Sigmoid colon (tissue), 7 donors: ENCODE measurements at places on chromosomes 6 and 20. TPM values are rescaled to one million over a fixed set of nuclear protein-coding genes. Genes with fewer than 3 reads are reported as not detected.

GRCh38 chr6:32226434-32226833, 2.6 kb upstream of the NOTCH4 start:
- DNase-seq = no peak

GRCh38 chr6:51028276-51028675, 209.6 kb downstream of the TFAP2B start:
- DNase-seq = no peak

DNA sequence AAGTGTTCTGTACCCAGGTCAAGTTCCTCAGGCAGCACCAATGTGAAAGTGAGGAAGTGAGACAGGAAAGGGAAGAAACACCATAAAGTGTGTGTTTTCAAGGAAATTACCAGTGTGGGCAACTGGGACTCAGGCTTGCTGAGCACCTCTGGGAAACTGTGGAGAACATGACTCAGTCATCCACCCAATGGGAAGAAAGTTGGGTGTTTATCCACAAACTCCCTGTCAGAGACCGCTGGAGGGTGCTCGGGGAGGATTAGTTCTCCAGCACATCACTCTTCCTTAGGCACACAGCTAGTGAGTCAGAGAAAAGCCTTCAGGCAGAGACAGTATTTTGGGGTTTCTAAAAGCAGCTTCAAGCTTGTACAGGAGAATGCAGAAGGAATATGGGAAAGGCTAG, 93.6 kb downstream of the PCSK2 start:
- DNase-seq = no peak

DNA sequence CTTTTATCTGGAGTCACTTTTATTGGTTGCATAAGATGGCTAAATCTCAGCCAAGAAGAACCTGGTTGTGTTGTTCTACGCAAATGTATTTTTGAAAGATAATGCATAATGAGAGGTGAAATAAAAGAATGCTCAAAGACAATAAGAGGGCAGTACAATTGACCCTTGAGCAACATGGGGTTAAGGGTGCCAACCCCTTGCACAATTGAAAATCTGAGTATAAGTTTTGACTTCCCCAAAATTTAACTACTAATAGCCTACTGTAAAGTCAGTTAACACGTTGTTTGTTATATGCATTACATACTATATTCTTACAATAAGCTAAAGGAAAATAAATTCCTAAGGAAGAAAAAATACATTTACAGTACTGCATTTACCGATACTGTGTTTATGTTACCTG, 5.9 kb downstream of the RNF146 start:
- DNase-seq = no peak

- DNase-seq = peak; percentile 89
Observed at GRCh38 chr20:45407067-45407745, 883 bp upstream of the DBNDD2 start.

- DNase-seq = no peak
Observed at GRCh38 chr6:19024737-19025136, 637.6 kb downstream of the RNF144B start.

DNA sequence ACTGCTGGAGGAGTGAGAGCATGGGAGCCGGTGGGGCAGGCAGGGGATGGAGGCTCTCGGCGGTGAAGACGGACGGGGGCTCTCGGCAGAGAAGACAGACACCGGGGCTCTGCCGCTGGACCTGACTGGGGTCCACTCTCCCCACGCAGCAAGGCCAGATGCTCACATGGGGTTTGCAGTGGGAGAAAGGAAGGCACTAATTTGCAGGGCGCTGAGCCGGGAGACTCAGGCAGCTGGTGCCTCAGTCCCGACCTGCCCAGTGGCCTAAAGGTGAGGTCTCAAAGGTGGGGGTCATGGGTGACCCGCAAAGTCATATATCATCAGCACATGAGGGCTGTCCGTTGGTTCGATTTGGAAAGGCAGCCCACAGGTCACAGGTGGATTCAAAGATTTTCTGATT, 187.3 kb downstream of the ERMARD start:
- DNase-seq = no peak

DNA sequence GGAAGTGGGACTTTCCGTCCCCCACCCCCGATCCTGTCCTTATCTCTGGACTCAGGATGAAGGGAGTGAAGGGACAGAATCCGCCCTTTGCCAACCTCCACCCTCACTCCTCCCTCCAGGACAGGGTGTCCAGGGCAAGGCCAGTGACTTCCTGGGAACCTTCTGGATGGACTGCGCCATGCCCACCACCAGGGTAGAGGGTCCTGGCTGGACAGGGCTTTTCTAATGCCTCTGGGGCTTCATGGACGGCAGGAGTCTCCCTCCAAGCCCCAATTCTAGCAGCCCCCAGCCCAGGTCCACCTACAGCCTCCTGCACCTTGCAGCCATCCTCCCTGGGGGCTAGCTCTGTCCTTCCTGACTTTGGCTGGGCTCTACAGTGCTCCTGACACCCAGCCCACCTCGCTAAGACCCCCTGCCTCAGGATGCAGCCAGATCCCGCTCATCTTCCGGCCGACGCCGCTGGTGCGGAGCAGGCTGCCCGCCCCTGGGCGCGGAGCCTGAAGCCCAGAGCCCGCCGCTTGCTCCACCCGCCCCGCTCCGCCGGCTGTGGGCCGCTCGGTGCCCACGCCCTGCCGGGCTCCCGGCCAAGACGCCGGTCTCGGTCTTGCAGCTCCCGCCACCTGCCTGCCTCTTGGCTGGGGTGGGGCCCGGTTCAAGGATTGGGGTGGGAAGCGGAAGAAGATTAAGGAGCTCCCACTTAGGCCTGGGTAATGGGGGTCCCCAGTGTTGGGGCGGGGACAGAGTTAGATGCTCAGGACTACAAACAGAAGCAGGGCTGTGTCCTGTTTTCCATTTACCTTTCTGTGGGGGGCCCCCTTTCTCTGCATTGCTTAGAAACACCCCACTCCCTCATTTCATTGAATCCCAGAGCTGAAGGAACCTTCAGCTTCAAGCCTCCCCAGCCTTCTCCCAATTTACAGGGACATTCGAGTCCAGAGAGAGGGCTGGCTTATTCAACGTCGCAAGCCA, 72.8 kb downstream of the MDGA1 start:
- no peak for DNase-seq

DNA sequence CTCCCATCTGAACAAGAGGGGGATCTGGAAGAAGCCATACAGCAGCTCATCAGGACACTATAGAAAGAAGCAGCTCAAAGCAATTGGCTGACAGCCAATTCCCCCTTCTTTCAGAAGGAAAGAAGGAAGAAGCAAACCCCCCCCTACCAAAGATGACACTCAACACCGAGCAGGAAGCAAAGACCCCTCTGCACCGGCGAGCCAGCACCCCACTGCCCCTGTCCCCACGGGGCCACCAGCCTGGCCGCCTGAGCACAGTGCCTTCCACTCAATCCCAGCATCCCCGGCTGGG, 1.2 kb downstream of the REM1 start:
- DNase-seq = no peak

DNA sequence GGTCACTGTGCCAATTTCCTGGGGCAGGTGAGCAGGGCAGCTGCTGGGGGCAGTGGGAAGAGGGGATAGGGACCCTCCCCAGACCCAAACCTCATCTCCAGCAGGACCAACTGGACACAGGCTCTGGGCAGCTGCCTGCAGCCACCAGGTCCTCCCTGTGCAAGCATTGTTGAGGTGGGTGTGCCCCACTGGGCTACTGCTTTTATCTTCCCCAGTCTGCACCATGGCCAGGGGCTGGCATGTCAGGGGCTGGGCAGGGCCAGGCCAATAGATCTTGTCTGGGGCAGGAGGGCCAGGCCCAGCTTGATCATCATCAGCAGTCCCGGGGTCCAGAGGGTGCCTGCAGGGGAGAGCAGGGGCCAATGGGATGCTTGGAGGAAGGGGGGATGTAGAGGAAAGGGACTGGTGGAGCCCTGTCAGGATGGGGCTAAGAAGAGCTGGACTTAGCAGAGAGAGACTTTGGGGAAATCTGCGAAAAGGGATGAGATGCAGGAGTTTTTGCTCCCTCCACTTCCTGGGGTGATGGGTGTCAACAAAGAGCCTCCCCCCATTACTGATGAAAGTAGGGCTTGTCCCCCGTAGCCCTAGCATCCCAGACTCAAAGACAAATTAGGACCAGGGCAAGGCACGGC, 5.7 kb downstream of the EBF4 start:
- peak; percentile 61 for DNase-seq

DNA sequence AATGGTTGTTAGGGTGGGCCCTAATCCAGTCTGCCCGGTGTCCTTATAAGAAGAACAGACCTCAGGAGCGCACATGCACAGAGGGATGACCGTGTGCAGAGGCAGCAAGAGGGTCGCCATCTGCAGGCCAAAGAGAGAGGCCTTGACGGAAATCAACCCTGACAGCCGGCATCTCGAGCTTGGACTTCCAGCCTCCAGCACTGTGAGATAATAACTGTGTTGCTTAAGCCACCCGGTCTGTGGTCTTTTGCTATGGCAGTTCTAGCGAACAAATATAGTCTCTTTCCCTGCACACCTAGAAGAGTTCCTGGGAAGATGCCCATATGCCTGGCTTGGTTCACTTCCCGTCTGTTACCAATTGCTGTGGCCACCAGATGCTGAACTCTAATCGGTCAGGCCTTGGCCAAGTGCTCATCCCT, 35.3 kb upstream of the PTGIS start:
- DNase-seq = no peak

DNA sequence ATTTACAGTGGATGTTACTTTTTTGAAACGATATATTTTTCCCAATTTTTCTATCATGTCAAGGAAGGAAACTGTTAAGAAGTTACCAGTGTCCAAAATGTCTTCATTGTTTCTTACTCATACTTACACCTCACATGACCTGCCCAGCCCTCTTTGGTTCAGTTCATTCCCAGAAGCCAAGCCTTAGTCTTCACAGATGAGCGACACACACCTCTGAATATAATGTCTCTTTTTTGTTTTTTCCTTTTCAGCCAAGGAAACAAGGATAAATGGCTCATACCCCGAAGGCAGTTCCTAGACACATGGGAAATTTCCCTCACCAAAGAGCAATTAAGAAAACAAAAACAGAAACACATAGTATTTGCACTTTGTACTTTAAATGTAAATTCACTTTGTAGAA, 225.2 kb downstream of the SMOC2 start:
- DNase-seq = no peak

DNA sequence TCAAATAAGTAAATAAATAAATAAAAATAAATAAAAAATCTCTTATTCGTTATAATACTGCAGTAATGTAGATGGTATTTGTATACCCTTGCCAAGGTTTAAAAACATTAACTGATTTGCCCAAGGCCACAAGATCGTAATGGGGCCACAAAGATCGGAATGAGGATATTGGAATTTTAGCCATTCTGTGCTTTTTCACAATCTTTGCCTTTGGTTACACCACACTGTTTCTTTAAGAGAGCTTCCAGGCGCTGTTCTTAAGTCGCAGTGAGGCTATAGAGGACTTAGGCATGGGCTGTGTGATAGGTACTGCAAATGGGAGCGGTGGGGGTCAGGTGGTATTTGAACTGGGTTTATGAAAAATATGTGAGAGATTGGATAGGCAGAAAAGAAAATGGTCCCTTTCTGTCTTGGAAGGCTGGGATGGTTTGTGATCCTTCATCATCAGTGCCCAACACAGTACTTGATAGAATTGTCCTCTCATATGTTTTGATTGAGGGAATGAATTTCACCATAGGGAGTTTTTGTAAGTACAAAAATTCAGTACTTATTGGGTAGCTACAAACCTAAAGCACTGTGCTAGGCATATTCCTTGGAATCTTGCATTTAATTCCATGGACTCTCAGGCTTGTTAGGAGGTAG, 1.4 kb downstream of the NUS1 start:
- no peak for DNase-seq

GRCh38 chr6:146968041-146968760, 236.0 kb upstream of the STXBP5 start:
- no peak for DNase-seq

GRCh38 chr6:44599672-44600071, 212.2 kb downstream of the CDC5L start:
- no peak for DNase-seq

- no peak for DNase-seq
Observed at GRCh38 chr20:14521436-14521835, 184.0 kb upstream of the FLRT3 start.

- DNase-seq = no peak
Observed at GRCh38 chr20:62995481-62995880, 11.3 kb downstream of the BHLHE23 start.

GRCh38 chr20:21380711-21381110, 16.6 kb downstream of the NKX2-4 start:
- DNase-seq = no peak

DNA sequence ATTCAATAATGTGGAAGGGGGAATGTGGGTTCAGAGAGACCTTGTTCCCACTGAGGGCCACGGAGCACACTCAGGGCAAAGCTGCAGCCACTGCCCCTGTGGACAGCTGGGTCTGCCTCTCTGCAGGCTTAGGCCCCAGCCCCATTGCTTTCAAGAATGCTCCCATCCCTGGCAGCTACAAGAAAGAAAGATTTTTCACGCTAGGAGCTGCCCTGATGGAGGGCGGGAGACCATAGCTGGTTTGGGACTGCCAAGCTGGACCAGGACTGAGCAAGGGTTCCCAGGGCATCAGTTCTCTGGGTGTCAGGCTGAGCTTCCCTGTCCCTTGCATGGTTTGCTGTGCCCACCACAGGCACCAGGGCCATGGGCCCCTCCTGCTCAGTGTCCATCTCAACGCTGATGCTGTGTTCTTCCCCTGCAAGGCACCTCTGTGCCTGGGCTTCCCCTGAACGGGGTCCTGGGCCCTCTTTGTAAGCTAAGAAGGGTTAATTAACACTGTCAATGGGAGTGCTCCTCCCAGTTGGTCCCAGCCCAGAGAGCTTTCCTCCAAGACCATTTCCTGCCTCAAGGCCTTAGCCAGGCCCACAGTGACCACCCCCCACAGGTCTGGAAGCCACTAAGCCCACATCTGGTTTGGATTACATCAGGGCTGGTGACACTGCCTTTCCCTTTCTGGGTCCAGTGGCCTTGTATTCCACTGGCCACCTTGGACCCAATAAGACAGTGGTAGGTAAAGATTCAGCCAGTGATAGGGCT, 8.4 kb downstream of the FOXS1 start:
- peak; percentile 44 for DNase-seq

CUL7 gene
- 11.7 TPM for total RNA-seq

SLC16A10 gene
- total RNA-seq = 0.95 TPM

SMPD2 gene
- total RNA-seq = 4.6 TPM

THEMIS gene
- 0.71 TPM for total RNA-seq

EBF4 gene
- 30.7 TPM for total RNA-seq

ECT2L gene
- total RNA-seq = not detected
